ENCODE measurements at places on chromosomes 2 and 18.
A peak's percentile ranks its signal among the peaks of the same experiment; 100 is the strongest.

DNA sequence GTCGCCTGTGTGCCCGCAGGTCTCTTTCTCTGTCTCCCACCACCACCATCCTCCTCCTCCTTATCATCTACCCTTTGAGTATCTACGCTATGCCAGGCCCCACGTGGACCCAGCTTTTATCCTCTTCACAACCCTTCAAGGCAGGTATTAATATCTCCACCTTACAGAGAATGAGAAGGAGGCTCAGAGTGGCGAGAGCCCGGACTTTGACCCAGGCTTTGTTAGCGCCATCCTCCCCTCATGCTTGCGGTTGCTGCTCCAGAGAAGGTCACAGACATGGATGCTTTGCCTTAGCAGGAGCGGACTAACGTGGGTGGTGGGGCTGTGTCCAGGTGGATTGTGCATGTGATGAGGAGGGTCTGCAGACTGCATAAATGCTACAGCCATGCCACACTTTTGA is 119.8 kb downstream of the CELF4 start:
- no peak for DNase-seq

DNA sequence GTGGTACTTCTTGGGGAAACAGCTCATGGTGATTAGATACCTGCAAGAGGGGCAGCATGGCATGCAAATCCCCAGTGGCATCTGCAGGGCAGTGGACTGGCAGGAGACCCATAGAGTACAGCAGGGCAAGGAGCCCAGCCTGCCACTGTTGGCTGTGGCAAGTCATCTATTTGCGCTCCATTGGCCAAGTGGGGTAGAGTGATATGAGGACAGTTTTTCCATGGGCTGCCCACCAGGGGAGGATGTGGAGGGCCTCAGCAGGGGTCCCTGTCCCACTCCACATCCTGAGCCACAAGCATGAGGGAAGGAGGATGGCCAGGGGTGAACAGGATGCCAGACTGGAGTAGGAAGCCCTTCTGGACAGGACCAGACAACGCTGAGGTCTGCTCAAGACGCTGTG is 50.9 kb upstream of the OTOF start:
- no peak for DNase-seq

DNA sequence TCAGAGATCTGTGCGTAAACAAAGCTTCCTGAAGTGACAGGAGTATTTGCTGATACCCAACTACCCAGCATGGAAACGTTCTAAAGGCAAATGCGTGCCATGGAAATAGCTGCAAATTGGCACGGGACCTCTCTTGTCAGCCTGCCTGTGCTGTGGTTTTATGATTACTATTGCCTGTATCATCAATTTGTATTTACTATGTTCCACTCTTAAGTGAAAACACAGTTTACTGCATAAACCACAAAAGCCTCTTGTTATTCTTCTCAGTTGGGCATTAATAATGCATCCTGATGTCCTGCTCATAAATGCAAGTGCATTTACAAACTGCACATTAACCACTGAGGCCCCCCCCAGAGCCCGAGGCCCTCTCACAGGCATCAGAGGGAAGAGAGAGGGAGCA is 196.6 kb upstream of the SLC35G4 start:
- DNase-seq = no peak

GRCh38 chr18:76075777-76076176 is 419.3 kb downstream of the ZNF516 start:
- peak; percentile 5 for DNase-seq

DNA sequence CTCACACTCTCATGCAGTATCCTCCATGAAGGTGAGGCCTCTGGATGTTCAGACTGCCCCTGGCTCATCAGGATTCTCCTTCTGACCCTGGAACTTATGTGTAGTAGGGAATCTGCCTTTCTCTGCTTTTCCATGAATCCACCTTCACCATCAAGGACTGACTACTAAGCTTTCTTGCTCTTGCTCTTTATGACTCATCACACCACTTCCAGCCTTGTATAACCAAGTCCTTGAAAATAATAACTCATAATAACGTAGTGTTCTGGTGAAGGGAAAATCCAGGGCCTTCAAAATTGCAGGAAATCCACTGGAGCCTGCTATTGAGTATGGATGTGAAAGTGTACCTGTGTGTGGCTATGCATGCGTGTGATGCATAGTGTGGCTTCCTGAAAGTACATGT is 11.3 kb upstream of the KCNS3 start:
- no peak for DNase-seq

- no peak for DNase-seq
These were observed 120.5 kb downstream of the THADA start for GRCh38 chr2:43475137-43475846.

Measured in A172 (cell line).